ENCODE measurements at places on chromosomes 7 and 10.

DNA sequence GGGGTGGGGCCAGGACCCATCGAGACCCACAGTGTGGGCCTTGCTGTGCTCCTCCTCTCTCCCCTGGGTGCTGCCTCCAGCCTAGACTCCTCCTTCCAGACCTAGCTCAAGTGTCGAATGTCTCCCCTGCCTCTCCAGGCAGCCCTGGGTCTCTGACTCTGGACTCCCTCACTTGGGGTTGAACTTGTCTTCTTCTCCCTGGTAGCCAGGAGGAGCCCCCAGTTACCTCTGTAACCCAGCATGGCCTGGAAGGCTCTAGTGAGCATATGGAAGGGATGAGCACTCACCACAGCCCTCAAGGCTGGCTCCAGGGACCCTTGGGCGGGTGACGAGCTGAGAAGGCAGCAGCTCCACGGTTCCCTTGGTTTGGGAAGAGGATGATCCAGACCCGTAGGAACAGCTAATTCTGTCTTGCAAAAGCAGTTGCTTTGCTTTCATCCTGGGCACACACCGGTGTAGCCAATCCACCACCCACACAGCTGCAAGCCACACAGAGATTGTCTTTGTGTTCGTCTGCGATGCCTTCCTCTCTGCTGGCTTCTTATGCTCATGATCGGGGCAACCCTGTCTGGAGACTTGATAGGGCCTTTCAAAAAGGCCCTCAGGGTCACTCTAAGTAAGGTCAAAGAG, 52.3 kb upstream of the ANTXRL start:
- DNase-seq, result no peak

DNA sequence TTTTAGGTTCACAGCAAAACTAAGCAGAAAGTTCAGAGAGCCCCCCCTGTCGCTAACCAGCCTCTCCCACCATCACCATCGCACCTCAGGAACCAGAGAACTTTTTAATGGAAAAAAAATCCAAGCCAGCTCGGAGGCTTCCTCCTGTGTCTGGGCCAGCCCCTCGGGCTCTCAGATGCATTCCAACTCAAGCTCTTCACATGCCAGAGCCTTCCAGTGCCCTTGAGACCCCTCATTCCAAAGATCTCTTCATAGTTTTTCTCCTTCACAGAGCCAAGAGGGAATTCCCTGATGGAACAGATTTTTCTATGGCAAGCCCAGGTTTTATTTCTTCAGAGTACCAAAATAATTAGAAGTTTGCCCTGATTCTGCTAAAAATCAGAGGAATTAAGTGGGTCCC, 153.4 kb upstream of the LANCL2 start:
- DNase-seq, result no peak

DNA sequence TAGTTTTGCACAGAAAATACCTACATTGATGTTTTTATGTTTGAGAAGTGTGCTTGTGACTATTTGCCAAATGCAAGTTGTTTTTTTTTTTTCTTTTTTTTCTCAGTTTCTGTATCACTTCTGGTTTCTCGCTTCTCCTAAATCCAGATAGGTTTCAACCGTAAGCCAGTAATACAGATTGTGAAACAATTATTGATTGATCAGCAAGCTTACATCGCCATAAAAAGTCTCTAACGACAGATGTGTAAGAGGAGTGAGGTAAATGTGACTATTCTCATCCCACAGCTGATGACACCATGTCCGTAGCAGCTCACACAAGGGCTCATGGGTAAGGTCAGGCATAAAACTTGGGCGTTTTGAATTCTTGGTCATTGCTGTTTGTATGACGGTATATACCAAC, 202.8 kb upstream of the AKR1E2 start:
- no peak for DNase-seq

DNA sequence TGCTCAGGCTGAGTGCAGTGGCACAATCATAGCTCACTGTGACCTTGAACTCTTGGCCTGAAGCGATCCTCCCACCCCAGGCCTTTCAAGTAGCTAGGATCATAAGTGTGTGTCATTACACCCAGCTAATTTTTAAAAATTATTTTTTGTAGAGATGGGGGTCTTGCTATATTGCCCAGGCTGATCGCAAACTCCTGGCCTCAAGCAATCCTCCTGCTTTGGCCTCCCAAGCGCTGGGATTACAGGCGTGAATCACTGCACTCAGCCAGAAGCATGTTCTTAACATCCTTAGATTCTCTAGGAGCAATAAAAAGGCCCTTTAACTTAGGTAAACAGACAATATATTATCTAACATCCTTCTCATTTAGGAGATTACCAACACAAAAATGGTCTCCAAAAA, 38.3 kb upstream of the EFCAB10 start:
- DNase-seq, result no peak

- DNase-seq, result peak; percentile 79
Observed at GRCh38 chr7:77425101-77426051, 9.2 kb upstream of the GSAP start.

DNA sequence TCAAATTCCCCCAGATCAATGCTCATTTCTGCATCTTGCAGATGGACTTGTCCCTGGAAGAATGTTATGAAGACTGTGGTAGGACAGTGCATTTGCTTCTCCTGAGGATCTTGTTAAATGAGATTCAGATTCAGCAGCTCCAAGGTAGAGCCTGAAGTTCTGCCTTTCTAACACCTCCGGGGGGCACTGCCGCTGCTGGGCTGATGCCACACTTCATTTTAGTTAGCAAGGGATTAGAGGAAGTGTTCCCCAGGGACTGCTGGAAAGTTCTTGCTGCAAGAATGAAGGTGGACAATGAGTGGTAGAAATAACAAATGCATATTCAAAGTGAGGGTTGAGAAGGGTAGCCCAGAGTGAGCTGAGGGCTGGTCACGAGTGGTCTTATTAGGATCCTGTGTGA, 434.3 kb upstream of the AKR1E2 start:
- DNase-seq, result no peak

GRCh38 chr10:62727934-62728333, 76.6 kb upstream of the ADO start:
- DNase-seq, result no peak

DNA sequence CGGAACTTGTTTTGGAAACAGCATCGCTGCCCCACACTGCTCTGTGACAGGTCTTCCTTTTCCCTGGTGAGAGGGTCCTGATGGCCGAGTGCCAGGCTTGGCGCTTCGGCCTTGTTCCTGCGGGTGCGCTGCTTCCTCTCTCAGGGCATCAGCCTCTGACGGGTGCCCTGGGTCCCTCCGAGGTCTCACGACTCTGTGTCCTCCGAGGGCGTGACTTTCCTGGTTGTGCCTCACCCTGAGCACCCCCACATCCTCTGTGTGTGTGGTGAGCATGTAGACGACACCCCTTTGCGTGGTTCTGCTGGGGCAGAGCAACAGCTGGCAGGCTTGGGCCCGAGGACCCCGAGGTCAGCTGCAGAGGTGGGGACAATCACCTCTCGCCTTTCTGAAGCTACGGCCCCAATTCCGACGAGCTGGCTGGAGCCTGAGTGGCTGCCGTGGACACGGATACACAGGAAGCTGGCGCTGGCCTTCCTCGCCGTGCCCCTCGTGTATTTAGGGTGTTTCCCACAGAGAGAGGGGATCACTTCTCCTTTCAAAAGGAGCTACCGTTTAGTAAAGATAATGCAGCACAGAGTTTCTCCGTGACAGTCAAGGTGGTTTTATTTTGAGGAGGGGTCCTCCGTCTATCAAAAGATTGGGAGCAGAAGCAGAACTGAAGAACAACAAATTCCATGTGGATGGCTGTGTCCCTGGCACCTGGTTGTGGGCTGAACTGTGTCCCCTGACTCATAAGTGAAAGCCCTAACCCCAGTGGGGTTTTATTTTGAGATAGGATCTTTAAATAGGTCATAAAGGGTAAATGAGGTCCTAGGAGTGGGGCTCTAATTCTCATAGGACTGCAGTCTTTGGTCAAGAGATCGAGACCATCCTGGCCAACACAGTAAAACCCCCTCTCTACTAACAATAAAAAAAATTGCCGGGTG, 36.2 kb upstream of the PITRM1 start:
- no peak for DNase-seq

DNA sequence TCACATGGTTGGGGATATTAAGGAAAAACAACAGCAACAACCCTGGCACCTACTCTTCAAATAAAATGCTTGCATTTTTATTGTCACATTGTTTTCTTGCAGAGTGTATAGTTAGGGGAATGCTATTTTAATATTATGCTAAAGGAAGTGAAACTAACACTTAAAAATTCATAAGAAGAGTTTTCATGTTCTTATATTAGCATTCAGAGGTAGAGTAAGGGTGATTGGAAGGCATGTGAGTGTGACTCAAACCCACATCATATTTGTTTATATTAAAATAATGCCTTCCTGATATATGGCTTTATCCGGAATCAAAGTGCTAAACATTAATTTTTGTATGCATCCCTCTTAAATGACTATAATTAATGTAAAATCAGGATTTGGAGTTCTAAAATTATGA, 59.8 kb upstream of the TES start:
- no peak for DNase-seq

DNA sequence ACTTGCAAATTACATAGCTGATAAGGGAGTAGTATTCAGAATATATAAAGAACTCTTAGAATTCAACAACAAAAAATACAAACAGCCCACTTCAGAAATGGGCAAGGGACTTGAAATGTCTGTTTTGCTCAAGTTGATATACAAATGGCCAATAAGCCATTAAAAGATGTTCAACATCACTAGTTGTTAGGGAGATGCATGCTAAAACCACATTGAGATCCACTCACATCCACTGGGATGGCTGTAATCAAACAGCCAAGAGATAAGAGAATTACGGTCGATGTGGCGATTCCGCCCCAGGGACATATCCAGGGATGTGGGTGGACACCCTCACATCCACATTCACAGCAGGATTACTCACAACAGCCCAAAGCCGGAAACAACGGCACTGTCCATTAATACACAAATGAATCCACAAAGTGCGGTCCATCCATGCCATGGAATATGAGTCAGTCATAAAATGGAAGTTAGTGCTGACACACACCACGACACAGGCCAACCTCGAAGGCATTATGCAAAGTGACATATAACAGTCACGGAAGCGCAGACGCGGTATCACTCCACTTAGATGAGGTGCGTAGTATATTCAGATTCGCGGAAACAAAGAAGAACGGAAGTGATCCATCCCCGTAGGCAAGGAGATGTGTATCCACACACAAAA, 227.8 kb downstream of the DNAJB6 start:
- peak; percentile 86 for DNase-seq

DNA sequence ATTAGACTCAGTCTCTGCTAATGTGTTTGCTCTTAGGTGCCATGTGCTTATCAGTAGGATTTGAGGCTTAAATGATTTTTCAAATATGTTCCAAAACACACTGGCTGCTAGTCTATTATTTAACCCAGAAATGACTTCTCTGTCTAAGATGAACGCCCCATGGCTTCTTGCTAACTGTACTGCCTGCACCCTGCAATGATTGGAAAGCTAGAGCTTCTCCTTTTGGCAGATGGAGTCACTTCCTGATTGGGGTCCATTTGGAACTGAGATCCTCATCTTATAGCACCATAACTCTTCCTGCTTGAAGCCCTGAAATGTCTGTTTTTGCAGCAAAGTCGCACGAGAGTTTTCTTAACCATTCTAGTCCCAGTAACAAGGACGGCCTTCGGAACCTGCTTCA, 186.5 kb upstream of the ADO start:
- no peak for DNase-seq

DNA sequence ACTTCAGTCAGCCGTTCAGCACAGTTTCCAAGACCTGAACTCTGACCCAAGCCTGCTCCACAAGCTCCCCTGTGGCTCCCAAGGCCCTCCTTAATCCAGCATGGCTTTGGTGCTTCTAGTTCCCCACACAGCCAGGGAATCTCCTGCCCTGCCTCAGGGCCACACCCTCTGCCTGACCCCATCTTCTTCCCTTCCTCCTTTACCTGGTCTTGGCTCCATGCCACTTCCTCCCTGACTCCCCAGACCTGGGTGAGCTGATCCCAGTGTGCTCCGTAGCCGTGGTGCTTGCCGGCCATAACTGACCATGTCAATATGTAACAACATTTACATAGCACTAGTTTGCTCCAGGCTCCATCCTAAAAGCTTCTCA, 20.0 kb downstream of the TMEM273 start:
- DNase-seq, result no peak

DNA sequence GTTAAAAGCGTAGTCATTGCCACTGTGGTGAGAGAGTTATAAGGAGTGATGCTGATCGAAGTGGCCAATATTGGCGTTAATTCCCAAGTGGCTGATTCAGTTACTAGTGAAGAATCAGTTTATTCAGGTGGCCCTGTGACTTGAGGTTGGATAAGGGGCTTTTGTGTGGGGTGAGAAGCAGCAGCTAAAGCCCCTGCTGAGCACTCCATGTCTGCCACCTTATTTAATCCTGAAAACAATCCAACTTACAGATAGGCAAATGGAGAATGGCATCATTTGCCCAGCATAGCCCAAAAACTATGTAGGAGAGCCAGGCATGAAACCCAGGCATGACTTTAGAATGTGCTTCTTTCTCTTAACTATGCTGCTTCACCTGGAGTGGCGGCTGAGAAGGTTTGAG, 222.8 kb upstream of the KLF6 start:
- DNase-seq, result no peak

- peak; percentile 90 for DNase-seq
Observed at GRCh38 chr7:129845972-129846327, 106.8 kb downstream of the UBE2H start.

DNA sequence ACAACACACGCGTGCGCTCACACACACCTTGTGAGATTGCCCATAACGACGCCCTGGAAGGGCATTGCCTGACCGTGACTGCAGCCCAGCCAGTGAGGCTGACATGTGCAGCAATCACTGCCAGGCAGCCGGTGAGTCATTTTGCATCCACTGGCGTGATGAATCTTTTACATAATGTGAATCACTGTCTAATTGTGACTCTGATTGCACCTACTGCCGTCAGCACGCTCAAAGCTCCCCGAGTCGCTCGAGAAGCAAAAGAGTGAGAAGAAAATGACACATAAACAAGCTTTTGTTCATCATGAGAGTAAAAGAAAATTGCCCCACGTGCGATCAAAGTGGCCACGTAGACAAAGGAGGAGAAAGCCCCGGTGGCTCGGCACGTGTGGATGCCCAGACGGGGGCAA, 117.4 kb upstream of the PFKP start:
- DNase-seq, result peak; percentile 45

DNA sequence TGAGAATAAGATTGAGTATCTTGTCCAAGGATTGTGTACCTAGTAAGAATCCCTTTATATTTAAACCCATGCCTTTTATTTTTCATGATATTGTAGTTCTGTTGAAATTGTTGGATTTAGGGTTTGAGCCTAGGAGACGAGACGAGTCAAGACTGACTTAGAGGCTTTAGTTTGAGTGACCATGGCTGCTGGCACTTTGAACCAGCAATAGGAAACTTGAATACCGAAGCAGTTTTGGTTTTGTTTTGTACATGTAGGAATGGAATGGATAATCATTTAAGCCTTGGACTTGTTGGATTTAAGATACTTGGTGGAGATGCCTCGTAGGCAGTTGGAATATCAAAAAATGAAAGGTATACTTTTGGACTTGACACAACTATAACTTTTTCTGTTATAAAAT, 229.0 kb downstream of the BICC1 start:
- no peak for DNase-seq

DNA sequence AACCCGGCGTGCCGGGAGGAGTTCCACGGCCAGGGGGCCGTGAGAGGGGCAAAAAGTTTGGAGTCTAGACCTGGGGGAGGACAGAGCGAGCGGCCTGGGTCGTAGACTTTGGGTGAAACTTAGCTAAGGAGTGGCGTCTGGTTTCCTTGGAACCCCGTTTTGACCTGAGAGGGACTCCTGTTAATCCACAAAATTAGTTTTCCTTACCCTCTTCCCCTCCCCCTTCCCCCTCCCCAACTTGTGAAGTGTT, 574 bp downstream of the MARCHF5 start:
- DNase-seq, result no peak

GRCh38 chr10:6348096-6348874, 145.6 kb downstream of the PFKFB3 start:
- peak; percentile 33 for DNase-seq
